ENCODE measurements at places on chromosomes 5 and 9.

DNA sequence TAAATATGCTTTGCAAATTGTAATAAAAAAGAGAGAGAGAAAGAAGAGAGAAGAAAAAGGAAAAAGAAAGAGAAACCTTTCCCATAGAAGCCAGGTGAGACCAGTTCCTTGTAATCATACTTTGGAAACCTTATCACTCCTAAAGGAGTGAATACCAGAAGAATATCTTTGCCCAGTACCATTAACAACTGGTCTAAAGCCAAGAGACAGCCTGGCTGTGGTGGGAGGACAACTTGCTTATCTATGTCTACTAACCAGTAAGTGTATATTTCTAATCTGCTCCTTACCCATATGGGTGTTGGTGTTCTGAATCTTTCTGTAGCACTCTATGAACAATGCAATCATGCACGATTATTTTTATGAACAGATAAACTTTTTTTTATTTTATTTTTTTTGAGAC, 10.5 kb upstream of the TXN start:
- DNase-seq = no peak

DNA sequence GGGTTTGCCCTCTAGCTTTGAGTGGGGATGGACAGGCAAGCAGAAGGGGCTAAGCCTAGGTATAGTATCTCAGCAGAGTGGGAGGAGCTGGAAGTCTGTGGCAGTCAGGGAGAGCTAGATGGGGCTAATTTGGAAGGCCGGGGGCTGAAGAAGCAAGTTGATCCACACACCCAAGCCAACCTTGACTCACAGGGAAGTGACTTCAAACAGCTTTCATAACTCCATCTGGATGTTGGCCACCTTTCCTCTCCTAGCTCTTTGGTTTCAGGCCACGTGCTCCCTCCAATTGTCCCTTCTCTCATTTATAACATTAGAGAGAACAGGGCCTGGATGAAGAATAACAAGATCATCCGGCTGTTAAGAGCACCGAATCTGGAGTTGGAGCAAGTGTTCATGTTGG, 36.8 kb downstream of the EGR1 start:
- no peak for DNase-seq

DNA sequence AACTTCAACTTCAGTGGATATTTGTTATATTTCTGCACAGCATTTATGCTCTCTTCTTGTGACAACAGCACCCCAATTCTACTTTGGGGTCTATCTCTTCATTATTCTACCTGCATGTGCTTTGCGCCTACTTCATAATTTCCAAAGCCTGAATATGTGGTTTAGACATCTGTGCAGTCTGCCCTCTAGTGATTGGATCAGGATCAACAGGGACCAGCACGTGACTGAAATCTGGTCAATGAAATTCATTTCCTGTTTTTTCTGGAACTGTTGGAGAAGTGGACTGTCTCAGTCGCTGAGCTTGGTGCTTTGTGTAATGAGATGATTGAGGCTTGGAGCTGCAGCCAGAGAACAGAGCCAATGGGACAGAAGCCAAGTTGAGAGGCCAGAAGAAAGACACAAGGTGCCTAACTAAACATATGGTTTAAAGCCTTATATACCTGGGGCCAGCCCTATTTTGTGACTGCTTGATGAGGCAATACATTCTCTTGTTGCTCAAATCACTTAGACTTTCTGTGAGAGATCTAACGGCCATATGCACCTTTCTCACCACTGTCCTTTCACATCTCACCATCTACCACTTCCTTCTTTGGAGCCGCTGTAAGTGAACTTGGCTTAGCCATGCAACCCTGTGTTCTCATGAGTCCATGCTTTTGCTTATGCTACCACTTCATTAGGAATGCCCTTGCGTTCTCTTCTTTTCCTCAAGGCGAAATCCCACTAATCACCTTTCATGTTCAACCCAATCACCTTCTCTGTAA, 68.8 kb upstream of the PPP2R2B start:
- DNase-seq = no peak

DNA sequence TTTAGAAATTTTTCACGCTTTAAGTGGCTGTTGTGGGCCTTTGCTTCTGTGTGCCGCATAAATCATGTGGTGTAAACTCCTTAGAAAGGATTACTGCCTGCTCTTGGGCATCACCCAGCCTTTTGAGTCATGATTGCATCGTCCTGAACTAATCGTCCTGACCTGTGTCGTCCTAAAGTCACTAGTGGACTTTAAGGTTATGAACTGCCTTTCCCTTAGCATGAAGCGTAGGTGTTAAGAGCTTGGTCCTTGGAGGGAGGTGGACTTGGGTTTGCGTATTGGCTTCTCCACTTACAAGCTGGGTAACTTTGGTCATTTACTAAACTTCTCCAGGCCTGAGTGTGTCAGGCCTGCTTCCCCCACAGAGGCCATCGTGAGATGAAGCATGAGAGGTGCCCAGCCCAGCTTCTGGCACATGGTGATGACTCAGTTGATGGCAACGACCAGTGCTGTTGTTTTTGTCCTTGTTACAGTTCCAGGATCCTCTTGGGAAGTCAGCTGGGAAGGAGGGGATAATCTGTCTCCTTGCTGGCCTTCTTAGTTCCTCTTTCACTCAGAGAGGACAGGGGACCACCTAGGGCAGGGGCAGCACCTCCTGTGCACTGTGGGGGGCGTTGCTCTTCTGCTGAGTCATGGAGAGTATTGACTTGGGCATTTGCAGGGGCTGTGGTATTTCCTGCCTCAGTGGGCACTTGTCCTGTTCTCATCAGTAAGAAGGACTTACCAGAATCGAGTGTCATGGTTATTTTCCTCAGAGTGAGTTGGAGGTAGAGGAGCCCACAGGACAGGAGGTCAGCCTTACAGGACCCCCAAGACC, 54.2 kb upstream of the NCS1 start:
- no peak for DNase-seq

DNA sequence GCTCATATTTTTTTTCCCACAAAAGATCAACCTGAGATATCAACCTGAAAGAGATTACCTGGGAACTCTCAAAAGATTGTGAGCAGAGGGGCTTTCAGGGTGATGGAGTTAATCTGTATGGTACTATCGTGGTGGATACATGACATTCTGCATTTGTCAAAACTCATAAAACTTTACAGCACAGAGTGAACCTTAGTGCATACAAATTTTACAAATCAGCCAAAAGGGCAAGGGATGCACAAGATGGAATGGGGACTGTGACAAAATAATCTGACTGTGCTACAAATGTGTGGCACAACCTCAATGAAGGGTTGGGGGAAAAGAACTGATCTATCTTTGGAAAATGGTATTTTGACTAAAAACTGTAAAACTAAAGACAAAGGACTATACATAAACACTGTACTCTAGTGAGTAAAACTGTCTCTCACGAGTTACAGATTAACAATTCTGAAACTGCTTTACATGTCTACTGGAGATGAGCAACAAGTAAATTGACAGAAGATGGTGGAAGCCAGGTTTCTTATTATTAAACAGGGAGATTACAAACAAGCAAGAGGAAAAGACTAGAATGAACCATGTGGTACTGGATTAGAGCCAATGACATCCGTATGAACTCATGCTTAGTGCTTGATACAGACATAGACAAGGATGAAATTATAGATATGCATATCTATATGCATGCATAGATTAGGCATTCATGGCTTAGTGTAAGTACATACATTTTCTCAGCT, 24.8 kb upstream of the RLN1 start:
- no peak for DNase-seq

DNA sequence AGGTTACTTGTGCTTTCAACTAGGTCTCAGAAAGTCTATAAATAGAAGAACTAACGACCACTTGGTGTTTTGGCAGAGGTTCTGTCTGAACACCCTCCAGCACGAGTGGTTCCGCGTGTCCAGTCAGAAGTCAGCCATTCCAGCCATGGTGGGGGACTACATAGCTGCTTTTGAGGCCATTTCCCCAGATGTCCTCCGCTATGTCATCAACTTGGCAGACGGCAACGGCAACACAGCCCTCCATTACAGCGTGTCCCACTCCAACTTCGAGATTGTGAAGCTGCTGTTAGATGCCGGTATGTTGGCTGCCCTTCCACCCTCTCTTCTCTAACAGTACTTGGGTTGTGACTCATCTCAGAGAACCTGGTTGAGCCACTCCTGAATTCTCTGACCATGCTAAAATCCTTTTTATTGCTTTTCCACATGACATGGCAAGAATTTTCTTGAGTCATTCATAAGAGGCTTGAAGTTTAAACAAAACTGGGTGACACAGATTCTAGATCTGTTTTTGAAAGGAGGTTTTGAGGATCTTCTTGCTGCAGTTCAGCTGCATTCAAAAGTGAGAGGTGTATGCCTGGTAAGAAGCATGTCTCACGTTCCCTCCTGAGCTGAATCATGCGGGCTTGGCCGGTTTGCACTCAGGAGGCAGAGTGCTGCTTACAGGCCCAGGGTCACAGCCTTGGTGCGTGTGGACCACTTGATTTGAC, 103.1 kb upstream of the DMRT1 start:
- no peak for DNase-seq

GRCh38 chr5:172913117-172913850, 45.9 kb upstream of the RPL26L1 start:
- DNase-seq = no peak

- no peak for DNase-seq
Observed at GRCh38 chr9:37927601-37928551, 23.9 kb upstream of the SLC25A51 start.

- peak; percentile 53 for DNase-seq
Observed at GRCh38 chr5:1568201-1568979, 44.6 kb upstream of the LPCAT1 start.

DNA sequence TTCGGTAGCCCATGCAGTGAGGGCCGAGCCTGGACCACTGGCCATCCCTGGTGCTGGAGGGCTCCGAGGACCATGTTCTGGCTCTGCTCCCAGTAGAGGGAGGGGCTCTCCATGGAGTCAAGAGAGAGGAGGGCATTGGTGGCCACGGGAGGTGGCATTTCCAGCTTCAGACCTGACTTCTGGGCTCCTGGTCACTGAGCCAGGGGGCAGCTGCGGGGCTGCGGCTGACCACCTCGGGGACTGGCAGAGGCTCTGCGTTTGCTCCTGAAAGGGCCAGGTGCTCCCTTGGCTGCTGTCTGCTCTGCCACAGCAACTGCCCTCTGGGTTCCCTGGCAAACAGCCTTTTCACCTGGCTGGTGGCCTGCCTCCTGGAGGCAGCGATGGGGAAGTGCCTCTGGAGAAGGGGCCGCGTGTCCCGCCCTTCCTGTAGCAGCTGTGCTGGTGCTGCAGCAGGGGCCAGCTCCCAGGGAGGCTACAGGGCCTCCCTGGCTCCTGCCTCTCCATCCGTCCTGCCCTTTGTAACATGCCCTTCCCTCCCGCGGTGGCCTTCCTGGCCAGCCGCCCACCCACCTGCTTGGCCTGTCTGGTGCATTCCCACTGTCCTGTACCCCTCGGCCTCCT, 144.6 kb downstream of the CACNA1B start:
- peak; percentile 80 for DNase-seq

DNA sequence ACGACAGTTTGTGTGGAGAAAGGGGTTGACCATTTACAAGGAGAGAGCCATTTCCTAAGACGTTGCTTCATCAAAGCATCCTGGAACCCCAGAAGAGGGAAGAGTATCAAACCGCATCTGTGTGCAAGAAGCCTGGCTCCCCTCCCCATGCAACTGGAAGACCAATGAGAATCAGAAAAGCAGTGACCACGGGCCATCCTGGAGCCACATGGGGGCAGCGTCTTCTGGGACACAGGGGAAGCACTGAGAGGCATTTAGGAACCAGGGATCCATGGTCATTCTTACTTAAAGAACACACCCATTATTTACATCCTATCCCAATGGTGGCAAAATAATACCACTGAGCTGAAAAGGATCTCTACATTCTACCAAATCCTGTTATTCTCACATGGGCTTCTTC, 29.3 kb downstream of the SEMA5A start:
- no peak for DNase-seq

DNA sequence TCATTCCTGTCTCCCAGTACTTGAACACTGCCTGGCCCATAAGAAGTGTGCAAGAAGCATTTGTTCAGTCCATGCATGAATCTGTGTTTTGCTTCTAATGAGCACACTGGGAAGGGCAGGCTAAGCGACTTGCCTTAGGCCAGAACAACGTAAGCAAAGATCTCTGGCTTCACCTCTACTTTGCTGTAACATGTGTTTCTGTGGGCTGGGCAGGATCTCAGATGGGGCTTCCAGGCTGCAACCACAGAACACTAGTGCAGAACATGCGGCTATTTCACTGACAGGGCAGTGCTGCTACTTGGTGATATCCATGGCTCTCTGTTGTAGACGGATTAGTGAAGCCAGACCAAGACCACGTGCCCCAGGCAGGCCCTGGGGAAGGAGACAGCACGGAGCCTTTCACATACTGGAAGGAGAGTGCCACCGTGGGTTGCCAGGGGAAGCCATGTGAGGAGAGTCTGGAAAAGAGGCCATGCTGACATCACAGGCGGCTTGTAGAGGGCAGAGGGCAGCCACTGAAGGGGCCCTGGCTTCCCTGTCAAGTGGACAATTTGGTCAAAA, 9.9 kb downstream of the DIRAS2 start:
- no peak for DNase-seq

Data from NCI-H2107 (cell line).